Stimulated activated CD8-positive, alpha-beta memory T cell treated with anti-CD3 and anti-CD28 coated beads, Interleukin-4, amount 100 ng/mL, for 4 hours (primary cell): ENCODE measurements at places on chromosomes 3 and 15.

- no peak for DNase-seq
These were observed 9.4 kb downstream of the MAP6D1 start for GRCh38 chr3:183815951-183816475.

GRCh38 chr3:179829401-179829800 is 176.6 kb downstream of the USP13 start:
- DNase-seq: no peak

DNA sequence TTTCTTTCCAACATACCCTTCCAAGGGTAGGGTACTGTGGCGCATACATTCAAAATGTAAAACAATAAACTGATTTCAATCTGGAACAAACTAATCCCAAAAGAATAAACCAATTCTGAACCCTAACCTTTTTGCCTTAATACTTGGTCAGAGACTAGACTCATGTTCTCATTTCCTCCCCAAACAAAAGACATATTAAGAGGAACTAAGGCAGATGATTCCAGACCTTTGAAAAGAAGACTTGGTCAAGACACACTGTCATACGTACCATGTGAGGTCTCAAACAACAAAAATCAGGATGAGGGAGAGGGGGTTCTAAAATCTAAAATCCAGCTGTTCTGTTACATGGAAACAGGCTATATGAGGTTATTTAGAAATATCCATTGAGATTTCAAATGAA is 102.1 kb downstream of the RFTN1 start:
- no peak for DNase-seq

DNA sequence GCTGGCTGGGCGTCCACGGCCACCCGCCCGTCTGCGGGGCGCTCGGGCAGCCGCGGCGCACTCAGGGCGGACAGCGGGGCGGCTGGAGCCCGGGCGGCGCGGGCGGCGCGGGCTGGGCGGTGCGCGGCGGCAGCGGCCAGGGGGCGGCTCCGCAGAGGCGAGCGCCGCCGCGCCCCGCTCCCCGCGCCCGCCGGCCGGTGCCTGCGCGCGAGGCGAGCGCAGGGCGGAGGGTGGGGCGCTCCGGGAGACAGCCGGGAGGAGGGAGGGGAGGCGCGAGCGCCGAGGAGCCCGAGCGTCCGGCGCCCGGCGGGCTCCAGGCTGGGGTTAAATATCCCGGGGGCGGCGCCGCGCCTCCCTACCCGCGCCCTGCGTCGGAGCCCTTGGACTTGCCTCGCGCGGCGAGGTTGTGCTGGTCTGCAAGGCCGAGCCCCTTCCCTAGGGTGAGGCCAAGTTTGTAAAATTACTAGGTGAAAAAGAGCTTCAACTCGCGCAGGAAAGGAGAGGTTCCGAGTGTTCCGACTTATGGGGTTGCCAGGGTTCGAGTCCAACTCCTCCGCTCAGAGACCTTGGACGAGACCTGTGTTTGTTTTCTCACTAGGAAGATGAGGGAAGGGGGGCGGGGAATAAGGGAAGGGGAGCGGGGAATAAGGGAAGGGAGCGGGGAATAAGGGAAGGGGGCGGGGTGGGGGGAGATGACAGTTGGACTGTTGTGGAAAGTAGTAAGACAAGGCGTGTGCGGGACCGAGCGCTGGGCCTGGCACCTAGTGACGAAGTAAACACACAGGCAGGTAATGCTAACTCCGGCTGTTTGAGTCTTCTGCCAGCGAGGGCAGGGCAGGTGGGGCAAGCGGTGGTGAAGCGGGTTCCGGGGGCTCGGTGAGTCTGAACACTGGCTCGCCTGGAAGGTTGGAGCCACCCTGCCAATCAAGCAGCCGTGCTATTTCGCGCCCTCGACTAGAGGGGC is at the start of gene TNFAIP8L3:
Gene TNFAIP8L3 (minus strand): TSS at position 301 of the 964 bp plus-strand sequence. CDS start 311 bp downstream, outside the sequence.
- no peak for DNase-seq

DNA sequence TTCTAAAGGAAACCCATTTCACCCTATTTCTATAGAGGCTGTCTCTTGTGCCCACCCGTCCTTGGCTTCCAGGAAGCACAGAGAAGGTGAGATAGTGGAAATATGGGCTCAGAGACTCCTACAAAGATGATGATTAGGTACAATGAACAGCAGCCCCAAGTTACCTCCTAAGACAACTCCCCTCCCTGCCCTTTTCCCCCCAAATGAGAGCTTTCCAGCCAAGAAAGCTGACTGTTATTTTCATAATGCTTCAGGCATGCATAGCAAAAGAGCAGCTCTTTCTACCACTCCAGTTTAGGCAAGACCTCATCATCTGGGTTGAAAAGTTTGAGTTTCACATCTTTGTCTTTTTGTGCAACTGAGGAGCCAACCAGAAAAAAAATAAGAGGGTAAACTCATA is 248.8 kb upstream of the ADAMTS9 start:
- DNase-seq: no peak

DNA sequence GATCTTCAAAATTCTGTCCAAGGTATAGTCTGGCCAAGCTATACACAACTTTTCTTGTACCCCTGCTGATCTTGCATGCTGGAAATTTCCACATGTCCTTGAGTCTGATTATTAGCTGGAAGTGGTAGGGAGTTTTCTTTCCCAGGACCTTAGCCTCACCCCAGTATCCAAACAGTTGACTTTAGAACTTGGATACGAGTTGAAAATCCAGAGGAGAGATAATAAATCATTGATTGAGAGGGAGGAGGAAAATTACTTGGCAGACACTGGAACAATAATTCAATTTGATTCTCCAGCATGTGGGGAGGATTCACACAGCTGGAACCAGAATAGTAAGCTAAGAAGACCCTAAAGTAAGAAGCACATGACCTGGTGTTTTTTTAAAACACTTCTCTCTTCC is 116.4 kb downstream of the IL5RA start:
- DNase-seq: no peak

DNA sequence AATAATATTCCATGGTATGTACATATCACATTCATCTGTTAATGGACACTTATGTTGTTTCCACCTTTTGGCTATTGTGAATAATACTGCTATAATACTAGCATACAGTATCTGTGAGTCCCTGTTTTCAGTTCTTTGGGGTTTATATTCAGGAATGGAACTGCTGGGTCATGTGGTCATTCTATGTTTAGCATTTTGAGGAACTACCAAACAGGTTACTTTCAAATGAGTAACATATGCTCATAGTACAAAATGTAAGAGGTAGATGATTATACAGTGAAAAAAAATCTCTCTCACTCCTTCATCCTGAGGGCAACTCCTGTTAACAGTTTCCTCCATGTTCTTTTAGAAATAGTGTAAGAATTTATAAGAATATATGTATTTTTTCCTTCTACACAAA is 162.2 kb downstream of the PLD1 start:
- DNase-seq: no peak

DNA sequence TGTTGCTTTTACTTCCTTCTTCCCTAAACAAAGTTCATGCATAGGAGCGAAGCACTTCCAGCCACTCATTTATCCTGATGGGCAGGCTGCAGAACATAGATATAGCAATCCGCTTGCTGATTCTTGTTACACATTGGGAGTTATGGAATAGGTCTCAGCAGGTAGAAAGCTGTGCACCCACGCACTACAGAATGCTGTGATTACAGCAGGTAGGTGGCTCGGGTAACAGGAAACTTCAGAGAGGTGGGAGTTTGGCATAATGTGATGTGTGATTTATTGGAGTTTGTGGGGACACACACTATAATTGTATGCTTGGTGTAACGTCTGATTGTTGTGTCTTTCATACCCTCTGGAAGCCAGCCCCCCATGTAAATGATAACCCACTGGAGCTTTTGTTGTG is 99.2 kb upstream of the MEIS2 start:
- no peak for DNase-seq

GRCh38 chr3:180640987-180641386 is 38.3 kb downstream of the CCDC39 start:
- DNase-seq: no peak

- DNase-seq: no peak
These were observed 79.4 kb upstream of the PLXNA1 start for GRCh38 chr3:126903521-126903920.

DNA sequence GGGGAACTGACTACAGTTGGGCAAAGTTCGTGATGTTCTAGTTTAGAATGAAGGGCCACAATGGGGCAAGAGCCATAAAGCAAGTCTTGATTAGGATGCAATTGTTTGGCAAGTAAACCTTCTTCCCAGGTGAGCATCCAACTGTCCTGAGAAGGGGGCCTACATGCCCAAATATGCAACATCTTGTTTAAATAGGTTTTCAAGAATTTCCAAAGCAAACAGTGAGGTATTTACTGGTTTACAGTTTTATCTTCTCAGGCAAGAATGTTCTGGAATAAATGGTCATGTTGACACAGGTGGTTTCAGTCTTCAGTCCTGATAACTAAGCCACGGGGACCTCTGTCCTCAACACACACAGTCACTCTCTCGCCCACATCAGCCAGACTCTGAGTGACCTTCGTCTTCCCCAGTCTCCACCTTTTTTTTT is 90.3 kb upstream of the FAM174B start:
- no peak for DNase-seq

DNA sequence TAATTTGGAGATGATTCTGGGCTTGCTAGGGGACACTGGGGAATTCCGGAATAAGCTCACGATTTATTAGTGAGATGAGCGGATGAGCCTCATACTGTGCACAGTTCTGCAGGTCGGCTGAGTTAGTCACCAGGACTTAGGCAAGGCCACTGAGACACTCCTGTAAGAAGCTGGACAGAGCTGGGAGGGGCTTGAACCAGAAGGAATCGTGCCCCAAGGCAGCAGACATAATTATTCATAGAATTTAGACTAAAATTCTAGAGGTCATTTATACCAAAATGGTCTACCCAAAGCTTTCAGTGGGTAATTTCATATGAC is 121.4 kb downstream of the VGLL4 start:
- no peak for DNase-seq

- no peak for DNase-seq
These were observed 37.7 kb downstream of the PDIA5 start for GRCh38 chr3:123104550-123104949.

GRCh38 chr3:45506084-45506483 is 88.5 kb upstream of the LIMD1 start:
- no peak for DNase-seq

- DNase-seq: no peak
These were observed 70.4 kb downstream of the CBLB start for GRCh38 chr3:105798381-105798934.

DNA sequence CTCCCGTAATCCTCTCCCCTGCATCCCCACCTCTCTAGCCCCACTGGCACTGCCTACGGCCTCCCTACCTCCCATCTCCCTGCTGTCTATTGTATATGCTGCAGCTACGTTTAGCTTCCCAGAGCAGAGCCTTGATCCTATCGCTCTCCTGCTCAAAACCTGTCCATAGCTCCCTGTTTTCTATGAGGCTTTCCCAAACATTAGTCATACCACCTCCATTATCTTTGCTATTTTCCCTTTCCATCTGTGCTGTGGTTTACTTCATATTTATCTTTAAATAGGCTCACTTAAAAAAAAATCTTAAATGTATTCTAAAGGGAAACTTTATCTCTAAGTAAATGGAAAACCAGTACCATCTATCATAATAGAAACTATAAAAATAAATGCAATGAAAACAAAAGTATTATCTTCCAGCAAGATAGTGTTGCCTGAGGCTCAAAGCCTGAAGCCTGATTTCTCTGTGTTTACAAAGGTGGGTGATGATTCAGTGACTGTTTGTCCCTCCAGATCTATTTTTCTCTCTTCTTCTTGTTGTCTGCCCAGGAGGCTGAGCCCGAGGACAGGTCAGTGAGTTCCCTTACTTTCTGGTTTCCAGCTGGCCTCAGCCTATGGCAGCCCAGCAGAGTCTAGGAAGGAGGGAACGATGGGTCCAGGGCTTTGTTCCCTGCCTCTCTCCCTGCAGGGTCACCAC is 397.1 kb upstream of the CFAP20DC start:
- no peak for DNase-seq

DNA sequence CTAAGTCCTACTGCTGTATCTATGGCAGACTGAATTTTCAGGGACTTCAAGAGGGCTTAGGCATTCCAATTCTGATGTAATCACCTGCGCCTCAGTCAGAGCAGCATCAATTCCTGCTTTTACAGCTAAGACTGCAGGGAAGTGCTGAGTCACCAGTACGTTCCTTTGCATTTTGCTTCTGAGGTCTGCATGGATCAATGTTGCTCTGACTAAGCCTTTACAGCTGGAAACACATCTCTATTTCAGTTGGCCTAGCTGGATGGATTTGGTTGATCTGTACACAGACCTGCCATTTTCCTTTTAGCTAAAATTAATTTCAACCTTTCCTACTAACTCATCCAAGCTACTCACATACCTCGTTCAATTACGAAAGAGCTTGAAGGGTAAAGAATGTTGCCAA is 51.3 kb downstream of the ETV5 start:
- no peak for DNase-seq
